Cortex of kidney (tissue), 1 donor: ENCODE measurements at places on chromosomes 2 and 18.

DNA sequence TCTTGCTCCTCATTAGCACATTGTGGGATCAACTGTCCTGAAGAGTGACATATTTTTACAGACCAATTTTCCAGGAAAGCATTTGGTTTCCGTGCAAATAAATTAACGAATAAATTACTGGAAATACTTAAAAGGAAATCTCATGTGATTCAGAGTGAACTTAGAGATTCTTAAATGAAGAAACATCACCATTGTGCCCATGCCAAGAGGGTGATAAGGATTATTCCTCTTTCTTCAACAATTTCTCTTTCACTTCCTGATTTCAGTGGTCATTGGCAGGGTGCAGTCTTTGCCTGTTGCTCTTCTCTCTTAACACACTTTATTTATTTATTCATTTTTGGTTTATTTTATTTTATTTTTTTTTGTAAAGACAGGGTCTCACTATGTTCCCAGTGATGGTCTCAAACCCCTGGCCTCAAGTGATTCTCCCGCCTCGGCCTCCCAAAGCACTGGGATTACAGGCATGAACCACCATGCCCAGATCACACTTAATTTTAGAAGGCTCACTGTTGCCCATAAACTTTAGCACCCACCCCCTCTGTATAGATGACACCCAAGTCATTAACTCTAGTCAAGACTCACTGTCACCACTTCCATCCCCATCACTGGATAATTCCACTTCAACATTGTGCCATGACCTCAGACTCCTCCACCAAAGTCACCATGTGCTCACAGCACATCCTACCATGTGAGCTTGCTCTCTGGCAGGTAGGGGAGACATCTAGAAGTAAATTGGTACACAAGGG, 92.6 kb upstream of the CERS6 start:
- DNase-seq: no peak

GRCh38 chr18:8489761-8490160, 119.5 kb upstream of the RAB12 start:
- no peak for DNase-seq

GRCh38 chr2:181754105-181754504, 73.8 kb upstream of the NEUROD1 start:
- DNase-seq: no peak

GRCh38 chr2:165762723-165763122, 31.3 kb downstream of the GALNT3 start:
- no peak for DNase-seq

DNA sequence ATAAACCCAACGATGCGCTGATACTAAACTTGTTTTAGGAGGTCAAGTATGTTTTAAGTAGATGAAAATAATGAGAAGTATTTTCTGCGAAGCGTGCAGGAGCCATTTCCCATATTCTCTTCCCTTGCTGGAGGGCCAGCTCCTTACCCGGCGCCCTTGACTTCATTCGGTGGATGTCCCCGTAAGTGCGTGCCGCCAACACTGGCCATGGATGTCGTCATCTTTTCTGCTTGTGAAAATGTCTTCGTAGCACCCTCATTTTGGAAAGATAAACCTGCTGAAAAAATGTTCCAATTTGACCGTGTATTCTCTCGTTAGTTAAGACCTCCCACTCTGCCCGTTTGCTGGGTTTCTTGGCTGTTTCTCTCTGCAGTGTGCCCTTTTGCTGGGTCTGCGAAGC, 127.5 kb downstream of the RTP5 start:
- no peak for DNase-seq

DNA sequence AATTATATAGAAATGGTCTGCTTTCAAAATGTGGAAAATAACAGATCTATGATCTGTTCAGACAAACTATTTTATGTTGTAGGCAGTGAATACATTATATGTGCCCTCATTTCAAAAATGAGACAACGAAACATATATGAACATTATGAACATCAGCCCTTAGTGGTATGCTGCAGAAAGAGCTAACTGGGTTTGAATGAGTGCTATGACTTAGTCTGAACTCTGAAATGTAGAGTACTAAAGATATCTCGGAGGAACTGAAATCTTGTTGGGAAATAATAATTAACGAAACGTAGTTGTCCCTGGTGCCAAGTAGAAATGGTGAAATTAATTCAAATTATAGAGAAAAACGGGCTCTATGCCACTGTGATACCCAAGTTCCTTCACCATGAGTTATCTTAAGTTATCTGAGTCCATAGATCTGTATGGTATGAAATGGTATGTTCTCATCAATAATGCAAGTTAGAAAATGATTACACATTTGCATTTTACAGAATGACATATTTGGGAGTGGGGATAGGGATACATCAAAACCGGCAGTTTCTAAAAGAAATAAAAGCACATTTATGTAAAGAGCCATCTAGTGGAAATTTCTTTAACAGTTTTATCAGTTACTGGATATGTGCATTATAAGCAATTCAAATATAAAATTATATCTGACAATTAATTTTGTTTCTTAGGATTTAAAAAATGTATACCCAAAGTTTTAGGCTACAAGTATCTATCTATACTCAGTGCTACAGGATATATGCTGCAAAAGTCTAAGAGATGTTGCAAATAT, 26.7 kb downstream of the STARD6 start:
- no peak for DNase-seq

GRCh38 chr2:197875763-197876162, 71.4 kb downstream of the PLCL1 start:
- no peak for DNase-seq

- no peak for DNase-seq
These were observed 283.9 kb downstream of the ALPK2 start for GRCh38 chr18:58344861-58345463.

DNA sequence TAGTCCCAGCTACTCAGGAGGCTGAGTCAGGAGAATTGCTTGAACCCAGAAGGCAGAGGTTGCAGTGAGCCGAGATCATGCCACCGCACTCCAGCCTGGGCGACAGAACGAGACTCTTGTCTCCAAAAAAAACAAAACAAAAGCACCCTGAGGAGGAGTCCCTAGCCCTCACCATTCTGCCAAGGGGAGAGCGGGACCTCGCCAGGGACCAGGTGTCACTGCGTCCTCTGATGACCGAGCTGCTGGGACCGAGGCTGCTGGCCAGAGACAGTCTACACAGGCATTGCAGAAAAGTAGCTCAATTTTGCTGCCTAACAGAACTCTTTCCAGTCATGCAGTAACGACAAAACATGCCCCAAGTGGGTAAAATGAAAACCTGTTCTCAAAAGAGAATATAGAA, 18.4 kb downstream of the NCK2 start:
- no peak for DNase-seq

DNA sequence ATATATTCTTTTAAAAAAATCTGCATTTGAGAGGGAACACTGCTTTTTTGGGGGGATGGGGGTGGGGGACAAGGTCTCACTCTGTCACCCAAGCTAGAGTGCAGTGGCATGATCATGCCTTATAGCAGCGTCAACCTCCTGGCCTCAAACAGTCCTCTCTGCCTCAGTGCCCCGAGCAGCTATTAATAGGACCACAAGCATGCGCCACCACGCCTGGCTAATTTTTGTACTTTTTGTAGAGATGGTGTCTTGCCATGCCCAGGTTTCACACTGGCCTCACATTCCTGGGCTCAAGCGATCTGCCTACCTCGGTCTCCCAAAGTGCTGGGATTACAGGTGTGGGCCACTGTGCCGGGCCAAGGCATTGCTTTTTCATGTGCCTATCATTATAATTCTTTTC, 154.2 kb downstream of the ATAD2B start:
- DNase-seq: no peak

DNA sequence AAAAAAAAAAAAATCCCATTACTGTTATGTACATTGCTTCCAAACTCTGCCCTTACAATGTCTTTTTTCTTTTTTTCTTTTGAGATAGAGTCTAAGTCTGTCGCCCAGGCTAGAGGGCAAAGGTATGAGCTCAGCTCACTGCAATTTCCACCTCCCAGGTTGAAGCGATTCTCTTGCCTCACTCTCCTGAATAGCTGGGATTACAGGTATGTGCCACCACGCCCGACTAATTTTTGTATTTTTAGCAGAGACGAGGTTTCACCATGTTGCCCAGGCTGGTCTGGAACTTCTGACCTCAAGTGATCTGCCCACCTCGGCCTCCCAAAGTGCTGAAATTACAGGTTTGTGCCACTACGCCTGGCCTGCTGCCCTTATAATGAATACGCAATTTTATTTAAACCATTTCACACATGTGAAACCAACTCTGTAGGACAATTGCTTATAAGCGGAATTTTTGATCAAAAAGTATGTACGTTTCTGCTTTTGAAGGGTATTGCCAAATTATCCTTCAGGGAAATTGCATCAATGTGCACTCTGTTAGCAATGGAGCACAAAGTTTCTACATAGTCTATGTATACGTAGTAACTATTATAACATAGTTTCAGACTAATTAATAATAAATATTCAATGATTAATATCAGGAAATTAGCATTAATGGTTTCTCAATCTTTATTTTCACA, 55.7 kb upstream of the ACTR3 start:
- no peak for DNase-seq

GRCh38 chr18:9172506-9173127, 36.0 kb downstream of the ANKRD12 start:
- no peak for DNase-seq

DNA sequence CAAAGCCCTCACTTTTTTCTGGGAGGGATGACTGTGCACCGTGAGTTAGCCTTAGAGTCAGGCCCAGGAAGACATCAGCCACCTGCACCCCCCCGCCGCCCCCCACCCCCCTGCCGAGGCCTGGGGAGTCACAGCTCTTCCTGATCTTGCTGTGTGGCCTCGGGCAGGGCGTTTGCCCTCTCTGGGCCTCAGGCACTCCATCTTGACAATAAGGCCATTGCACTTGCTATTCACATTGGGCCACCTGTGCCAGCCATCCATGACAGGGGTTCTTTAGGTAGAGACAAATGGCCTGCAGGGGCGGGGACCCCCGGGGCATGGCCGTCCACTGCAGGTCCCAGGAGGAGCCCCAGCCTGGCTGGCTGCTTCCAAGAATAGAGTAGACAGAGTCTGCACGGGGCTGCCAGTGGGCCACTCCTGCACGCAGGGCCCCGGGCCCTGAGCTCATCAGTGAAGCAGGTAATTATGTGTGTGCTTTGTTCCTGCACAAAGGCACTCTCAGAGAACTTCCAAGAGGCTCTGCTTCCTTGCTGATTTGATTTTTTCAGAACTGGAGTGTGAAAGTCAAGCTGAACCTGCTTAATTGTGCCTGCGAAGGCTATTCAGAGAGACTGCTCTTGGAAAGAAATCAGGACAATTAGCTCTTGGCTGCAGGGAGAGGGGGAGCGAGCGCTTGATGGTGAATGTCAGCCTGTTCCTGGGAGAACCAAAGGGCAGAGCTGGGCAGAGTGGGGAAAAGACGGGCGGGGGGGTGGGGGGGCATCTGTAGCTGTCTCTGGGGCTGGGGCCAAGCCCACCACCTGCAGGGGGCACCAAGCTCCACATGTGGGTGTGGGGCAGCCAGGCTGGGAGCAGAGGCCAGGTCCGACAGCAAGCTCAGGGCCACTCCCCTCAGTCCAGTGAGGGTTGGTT, 40.3 kb downstream of the RRM2 start:
- DNase-seq: no peak

GRCh38 chr18:48862678-48863270, 88.0 kb downstream of the SMAD7 start:
- no peak for DNase-seq

GRCh38 chr2:100767224-100767653, 52.7 kb upstream of the NPAS2 start:
- DNase-seq: no peak

DNA sequence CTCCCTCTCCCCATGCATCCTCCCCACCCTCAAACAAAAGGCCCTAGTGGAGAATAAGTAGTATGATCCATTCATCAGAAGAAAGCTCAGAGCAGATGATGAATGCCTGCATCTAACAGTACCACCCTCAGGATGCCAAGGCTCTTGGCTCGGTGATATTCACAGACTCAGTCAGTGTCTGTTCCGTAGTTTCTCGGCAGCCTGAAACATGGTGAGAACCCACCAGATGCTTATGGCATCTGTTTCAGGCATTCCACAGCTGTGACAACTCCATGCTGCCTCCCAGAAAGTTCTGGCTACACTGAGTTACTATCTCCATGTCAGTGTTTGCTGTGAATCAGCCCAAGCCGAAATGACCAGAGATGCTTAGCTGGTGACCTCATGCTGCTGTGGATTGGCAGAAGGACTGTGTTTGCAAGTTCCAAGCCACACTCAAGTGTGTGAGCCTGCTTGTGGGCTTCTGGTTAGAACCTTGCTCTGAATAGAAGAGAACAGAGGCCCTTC, 83.9 kb downstream of the WDSUB1 start:
- DNase-seq: no peak

GRCh38 chr2:167212014-167212648, 323.9 kb downstream of the XIRP2 start:
- DNase-seq: no peak

- no peak for DNase-seq
These were observed 52.9 kb downstream of the ANTXR1 start for GRCh38 chr2:69065735-69066336.

DNA sequence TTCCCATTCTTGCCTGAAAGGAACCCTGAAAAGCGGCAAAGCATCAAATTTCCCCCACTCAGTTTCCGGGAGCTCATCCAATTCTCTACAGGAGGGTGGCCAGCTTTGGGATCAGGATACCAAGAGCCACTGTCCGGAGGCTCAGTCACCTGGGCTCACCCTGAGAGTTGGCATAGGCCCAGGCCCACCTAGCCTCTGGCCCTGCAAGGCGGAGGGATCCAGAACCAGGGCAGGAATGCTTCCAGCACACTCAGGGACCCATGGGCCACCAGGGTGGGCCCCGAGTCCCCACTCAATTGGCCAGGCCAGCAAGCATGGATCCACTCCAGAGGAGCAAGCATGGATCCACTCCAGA, 432.9 kb upstream of the MYT1L start:
- no peak for DNase-seq

DNA sequence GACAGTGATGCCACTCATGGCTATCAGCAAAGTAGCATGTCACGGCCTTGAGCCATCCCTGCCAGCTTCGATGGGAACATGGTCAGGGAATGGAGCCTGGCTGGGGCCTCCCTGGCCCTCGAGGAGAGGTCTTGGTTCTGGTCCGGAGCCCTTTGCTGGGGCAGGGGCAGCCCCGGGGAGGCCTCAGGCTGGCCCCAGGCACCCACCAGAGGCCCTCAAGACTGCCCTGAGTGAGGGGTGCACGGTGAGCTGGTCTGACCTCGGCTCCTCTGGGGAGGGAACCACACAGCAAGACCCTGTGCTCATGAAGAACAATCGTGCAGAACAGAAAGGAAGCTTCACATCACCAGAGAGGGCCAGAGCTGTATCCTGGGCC, 75.2 kb upstream of the OTOS start:
- DNase-seq: no peak

DNA sequence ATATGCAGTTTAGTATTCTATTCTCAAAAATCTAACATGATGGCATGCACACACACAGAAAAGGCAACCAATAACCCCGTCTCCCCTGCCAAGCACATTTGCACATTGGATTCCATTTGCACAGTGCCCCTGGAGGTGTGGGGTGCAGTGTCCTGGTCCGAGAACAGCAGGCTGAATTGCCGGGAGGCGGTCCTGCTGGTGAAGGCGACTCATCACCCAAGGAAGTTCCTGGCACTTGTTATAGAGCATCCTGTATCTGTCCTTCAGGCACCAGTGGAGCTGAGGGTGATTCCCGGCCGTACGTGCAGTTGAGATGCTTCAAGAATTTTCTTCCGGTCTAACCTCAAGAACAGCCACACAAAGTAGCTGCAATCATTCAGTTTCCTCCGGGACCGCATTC, 73.0 kb upstream of the RAB12 start:
- DNase-seq: no peak

- no peak for DNase-seq
These were observed 42.7 kb upstream of the TGFA start for GRCh38 chr2:70596293-70596692.
